ENCODE measurements at places on chromosomes 12 and 14.

DNA sequence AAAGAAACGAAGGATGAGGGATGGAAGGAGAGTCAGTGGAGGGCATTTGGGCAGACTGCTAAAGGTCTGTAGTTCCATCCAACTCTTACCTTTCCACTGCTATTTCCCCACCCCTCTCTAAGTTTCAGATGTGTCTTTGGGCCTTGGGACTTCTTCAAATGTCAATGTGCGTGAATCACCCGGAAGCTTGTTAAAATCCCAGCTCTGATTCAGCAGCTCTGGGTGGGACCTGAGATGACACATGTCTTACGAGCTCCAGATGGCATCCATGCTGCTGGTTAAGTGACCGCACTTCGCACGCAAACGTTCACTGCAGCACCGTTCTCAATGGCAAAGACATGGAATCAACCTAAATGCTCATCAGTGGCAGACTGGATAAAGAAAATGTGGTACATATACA is 309.9 kb downstream of the VRK1 start:
- DNase-seq: no peak

DNA sequence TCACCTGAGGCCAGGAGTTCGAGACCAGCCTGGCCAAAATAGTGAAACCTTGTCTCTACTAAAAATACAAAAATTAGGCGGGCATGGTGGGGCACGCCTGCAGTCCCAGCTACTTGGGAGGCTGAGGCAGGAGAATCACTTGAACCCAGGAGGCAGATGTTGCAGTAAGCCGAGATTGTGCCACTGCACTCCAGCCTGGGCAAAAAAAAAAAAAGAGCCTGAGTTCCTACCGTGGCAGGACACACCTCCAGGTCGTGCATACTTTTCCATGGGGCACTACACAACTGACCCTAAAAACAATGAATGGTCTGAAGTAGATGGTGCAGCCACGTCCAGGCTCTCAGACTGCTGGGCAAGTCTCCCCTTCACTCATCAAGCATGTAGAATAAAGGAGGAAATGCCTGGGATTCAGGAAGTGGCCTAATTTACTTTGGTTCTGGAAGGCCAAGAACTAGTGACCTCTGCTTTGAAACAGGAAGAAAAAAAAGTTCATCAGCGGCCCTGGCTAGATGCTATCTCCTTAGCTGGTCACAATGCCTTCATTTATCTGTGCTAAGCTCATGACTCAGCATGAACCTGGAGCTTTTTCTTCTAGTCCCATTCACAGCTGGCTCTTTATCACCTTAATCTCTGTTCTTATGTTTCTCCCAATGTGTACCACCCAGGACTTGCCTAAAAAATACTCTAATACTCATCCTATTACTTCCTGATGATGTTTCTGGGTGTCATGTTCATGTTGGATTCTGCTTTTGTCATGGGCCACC is 55.8 kb upstream of the OR6J1 start:
- no peak for DNase-seq

GRCh38 chr14:66974397-66975025 is 214.7 kb upstream of the GARIN2 start:
- no peak for DNase-seq

DNA sequence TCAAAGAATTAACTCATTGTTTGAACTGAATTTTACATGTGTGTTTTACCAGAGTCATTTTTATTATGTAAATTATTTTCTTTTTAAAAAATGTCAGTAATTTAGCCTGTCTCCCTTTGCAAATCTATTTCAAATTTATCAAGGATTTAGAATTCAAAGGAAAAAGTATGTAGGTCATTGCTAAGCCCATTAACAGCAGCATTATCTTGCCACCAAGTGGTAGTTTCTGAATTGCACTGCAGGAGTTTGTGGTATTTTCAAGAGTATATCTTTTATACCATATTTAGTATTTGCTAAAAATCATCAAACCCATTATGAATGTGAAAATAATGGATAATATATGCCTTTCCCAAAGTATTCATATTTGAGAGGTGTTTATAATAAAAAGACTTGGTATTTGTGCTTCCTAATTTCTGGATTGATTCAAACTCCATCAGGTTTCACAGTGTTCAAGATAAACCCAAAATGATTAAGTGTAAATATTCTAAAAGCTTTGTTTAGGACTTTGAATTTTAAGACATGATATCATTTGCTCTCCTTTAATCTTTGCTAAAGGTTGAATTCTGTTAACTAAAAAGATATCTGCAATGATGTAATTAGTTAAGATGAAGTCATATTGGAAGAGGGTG is 711.4 kb downstream of the FSCB start:
- no peak for DNase-seq

GRCh38 chr12:117090816-117091711 is 8.2 kb downstream of the TESC start:
- DNase-seq: no peak

DNA sequence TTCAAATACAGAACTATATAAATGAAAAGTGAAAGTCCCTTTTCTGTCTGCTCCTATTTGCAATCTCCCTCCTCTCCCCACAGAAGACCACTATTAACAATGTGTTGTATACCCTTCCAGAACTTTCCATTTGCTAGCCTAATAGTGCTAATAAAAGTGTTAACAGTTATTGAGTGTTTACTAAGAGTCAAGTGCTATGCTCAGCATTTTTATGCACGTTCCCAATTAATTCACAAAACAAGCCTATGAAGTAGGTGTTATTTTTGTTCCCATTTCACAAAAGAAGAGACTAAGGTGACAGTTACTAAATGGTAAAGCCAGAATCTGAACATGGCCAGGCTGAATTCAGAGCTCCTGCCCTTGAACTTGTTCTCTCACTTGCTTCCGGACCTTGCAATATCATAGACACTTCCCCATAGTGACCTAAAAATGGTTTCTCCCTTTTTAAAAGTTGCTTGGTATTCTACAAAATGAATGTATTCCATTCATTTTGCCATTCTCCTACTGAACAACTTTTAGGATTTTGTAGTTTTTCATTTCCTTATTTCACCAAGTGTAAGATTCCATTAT is 1.6 kb upstream of the PRKAB1 start:
- DNase-seq: no peak

DNA sequence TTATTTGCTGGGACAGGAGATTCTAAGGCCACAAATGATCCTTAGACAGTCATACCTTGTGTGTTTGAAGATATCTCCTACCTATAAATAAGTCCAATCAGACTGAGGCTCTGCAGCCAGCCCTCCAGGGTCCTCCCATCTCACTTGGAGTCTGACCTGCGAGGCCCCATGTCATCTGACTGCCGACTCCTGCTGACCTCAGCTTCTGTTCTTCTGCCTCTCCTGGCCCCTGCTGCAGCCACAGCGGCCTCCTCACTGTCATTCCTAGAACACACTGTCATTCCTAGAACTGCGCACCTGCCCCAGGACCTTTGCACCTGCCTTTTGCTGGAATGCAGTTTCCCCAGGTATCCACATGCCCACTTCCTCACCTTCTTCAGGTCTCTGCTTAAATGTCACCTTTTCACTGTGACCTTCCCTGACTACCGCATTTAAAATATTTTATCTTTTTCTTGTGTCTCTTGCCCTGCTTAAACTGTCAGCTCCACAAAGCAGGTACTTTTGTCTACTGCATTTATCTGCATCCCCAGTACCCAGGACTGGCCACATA is 56.5 kb upstream of the RIN3 start:
- no peak for DNase-seq

DNA sequence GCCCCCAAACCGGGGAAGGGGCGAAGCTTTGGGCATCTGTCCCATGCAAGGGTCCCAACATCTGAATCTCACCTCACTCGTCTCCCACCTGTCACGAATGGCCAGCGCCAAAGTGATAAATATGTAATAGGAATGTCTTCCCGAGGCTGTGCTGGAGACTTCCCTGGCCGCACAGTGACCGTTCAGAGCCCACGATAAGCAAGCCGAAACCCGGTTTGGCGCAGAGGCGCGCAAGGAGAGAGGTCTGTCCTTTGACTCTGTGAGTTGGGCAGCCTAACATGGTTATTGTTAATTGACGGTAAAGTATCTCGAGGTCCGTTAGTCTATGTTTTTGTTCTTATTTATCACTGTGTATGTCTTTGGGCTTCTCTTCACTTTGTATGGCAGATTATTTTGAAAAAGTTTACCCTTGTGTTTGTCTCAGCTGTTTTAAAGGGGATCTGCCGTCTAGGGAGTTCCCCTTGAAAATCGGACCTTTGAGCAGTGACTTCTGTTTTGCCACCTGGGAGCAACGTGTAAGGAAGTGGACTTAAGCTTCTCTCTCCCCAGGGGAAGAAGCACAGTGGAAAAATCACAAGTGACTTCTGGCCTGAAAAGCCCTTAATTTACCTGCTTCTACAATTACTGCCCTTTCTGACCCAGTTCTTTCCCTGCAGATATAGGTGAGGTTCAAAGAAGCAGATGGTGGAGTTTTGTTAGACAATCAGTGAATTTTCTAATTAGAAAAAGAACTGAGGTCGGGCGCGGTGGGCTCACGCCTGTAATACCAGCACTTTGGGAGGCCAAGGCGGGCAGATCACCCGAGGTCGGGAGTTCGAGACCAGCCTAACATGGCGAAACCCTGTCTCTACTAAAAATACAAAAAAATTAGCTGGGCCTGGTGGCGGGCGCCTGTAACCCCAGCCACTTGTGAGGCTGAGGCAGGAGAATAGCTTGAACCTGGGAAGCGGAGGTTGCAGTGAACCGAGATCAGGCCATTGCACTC is 1.1 kb upstream of the TM9SF1 start:
- DNase-seq: no peak

GRCh38 chr12:20429852-20430251 is 61.5 kb downstream of the PDE3A start:
- no peak for DNase-seq

DNA sequence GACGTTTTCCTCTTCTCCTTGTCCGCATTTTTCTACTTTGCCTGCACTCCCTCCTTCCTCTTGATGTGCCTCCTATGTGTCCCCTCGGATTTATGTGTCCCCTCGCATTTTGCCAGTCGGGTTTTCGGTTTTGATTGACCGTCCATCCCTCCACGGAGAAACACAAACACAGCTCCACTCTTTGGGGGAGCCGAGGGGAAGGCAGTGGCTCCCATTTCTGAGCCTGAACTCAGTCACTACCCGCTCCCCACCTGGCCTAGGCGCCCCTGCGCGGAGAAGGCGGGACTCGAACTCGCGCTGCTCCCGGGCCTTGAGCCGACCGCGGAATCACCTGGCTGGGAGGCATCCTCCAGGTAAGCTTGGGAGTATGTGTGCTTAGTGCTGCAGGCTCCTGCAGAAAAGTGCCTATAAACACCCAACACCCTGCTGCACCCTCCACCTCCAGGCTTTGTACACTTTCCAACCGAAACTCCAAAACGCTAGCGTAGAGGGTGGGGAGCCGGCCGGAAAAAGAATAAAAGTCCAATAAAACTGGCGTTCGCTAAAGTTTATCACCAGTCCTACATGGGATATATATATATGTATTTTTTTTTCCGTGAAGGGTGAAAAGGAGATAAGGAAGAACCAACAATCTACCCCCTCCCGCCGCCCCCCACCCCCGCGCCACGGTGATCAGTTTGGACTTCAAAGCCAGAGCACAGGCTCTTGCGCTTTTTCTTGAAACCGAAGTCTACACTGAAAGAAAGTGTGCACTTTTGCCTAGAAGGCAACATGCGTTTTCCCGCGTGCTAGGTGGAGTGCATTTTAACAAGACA is 3.3 kb upstream of the CCND2 start:
- no peak for DNase-seq

GRCh38 chr14:31939934-31940333 is 137.2 kb upstream of the ARHGAP5 start:
- no peak for DNase-seq

GRCh38 chr12:52314511-52314910 is 6.7 kb downstream of the KRT83 start:
- DNase-seq: no peak

DNA sequence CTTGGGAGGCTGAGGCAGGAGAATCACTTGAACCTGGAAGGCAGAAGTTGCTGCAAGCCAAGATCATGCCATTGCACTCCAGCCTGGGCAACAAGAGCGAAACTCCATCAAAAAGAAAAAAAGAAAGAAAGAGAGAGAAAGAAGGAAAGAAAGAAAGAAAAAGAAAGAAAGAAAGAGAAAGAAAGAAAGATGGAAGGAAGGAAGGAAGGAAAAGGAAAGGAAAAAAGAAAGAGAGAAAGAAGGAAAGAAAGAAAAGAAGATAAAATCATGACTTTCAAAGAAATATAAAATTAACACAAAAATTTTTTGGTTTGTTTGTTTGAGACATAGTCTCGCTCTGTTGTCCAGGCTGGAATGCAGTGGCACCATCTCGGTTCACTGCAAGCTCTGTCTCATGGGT is 22.2 kb upstream of the DAAM1 start:
- DNase-seq: no peak

- DNase-seq: no peak
Measured at GRCh38 chr14:20191396-20191795, 700 bp downstream of the OR11G2 start.

DNA sequence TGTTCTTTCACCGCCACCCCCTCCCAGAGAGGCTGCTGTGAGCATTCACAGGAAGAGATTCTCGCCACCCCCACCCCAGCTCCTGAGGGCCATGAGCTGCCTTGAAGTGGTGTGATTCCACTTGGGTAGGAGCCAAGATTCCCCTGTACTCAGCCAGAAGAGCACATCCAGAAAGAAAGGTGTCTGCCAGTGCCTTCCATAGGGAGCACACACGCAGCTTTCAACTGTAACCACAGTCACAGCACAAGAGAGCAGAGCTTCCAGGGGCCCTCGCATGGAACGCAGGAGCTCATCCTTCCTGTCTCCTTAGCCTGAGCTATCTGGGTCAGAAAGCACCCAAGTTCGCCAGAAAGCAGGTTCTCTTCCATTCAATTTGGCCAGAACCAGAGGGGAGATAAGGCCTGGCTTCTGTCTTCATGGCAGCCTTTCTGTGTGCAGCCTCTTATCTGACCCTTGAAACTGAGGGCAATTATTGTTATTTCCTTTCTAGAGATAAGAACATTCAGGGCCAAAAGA is 66.6 kb upstream of the SCN8A start:
- no peak for DNase-seq

DNA sequence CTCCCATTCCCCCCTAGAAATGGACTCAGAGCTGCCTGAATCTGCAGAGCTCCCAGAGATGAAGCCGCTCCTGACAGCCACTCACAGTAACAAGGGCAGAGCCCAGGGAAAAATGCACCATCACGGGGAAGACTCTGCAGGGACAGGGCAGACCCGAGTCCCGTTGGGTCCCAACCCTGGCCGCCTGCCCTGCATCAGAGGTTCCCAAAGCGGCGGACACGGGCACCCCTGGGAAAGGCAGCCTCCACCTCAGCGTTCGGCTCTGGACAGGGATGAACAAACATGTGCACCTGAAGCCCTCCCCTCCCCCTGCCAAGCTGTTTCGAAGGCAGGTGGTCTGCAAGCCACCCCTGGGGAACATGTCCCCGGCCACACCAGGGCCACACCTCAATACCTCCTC is 320.4 kb downstream of the ADGRD1 start:
- DNase-seq: no peak

GRCh38 chr14:51604073-51604472 is 47.6 kb upstream of the FRMD6 start:
- DNase-seq: no peak

DNA sequence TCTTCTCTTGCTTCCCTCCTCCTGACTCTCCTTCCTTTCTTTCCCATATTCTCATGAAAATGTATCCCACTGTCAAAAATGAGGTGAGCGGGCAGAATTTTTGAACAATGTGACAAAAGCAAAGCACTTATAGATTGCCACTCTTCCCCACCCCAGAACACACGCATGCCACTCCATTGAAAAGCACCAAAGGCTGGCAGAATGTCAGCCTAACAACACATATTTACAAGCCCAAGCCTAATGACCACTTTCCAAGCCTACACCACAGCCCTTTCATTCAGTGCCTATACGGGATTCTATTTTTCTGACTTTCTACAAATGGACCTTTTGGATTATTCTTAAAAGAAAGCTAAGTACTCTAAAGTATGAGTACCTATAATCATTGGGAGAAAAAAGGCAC is 62.9 kb upstream of the METAP2 start:
- DNase-seq: no peak

Measured in stimulated activated CD4-positive, alpha-beta T cell treated with anti-CD3 and anti-CD28 coated beads, TNF-alpha, amount 100 ng/mL, for 48 hours (primary cell).